ENCODE measurements at places on chromosomes 2 and 18.

DNA sequence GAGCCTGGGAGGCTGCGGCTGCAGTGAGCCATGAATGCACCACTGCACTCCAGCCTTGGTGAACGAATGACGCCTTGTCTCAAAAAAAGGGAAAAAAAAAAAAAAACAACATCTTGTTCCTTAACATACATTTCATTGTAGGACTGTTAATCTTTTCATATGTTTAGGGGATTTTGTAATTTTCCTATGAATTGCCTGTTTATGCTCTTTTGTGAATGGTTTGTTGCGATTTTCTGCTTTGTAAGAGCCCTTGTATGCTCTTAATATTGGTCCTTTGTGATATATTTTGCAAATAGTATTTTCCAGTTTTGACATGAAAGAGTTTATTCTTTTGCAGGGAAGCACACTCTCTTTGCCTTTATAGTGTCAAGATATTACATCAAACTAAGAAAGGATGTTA lies 50.0 kb downstream of the TRAPPC8 start:
- DNase-seq = no peak

GRCh38 chr18:31783059-31783458 lies 22.4 kb upstream of the SLC25A52 start:
- no peak for DNase-seq

- DNase-seq = no peak
These were observed 581.6 kb downstream of the LRRTM4 start for GRCh38 chr2:76940559-76940958.

- DNase-seq = no peak
These were observed 60.7 kb downstream of the DGKD start for GRCh38 chr2:233414777-233415570.

Measured in HS-5 (cell line).